Memory B cell (primary cell): ENCODE measurements at places on chromosomes 5 and 9.

DNA sequence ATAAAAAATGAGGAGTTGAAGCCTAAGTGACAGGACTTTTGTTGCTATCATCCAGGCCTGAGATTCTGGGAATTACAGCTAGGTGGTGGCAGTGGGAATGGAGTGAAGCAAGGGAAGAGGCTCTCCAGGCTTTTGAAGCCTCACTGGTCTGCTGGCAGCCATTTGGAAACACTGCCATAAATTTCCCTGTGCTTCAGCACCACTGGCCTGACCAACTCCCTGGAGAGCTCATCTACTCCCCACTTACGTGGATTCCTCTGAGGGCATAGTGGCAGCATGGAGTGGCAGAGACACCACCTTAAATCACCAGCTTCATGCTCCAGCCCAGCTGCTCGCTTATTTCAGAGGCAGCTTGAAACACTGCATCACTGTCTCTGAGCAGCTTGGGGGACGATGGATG, 518.2 kb downstream of the TLR4 start:
- H3K36me3 ChIP-seq, result no peaks in the 10 kb centered on the region
- peaks cover 2% of the 10 kb centered on the region for H3K27me3 ChIP-seq
- no peaks in the 10 kb centered on the region for H3K4me1 ChIP-seq
- no peak overlapping the region for H3K4me3 ChIP-seq

GRCh38 chr9:124298646-124299235, 41.0 kb downstream of the NEK6 start:
- H3K4me1 ChIP-seq, result peaks cover 48% of the 10 kb centered on the region
- peak overlapping the region; percentile 86 for H3K27ac ChIP-seq
- no peak for DNase-seq
- H3K36me3 ChIP-seq, result peaks cover 12% of the 10 kb centered on the region
- no peaks in the 10 kb centered on the region for H3K27me3 ChIP-seq

GRCh38 chr9:90858457-90858901, 56.9 kb downstream of the SYK start:
- DNase-seq, result no peak
- H3K4me3 ChIP-seq, result peak overlapping the region; percentile 18
- peak overlapping the region; percentile 88 for H3K27ac ChIP-seq

DNA sequence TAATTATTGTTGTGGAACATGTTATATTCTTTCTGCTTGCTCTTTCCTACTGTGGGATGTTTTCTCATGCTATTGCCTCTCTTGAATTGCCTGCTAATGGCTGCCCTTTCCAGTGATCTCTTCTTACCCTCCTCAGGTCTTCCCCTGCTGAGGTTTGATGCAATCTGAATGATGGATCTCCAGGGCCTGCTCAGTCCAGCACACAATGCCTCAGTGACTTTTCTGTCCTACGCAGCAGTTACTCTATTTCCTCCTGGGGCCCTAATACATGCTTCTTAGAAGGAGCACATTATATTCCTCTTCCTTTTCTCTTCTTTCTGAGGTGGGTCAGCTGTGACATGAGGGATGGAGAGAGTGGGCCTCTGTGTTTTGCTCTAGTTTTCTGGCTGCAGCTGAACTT, at the start of gene SPINK14:
TSS of gene SPINK14 (plus strand) at position 301 of the 400 bp plus-strand sequence. CDS start 1,187 bp downstream, outside the sequence.
- no peaks in the 10 kb centered on the region for H3K4me1 ChIP-seq
- H3K27ac ChIP-seq, result no peak within 1 kb of the TSS
- DNase-seq, result no peak

- no peak for DNase-seq
- no peaks in the 10 kb centered on the region for H3K4me1 ChIP-seq
- H3K36me3 ChIP-seq, result no peaks in the 10 kb centered on the region
- no peak overlapping the region for H3K4me3 ChIP-seq
- H3K27me3 ChIP-seq, result peaks cover 32% of the 10 kb centered on the region
These were observed 3.1 kb upstream of the DMRT3 start for GRCh38 chr9:973295-973834.
